ENCODE measurements at places on chromosomes 3 and 15.

- DNase-seq, result no peak
These were observed 55.5 kb downstream of the NSUN3 start for GRCh38 chr3:94118390-94118789.

DNA sequence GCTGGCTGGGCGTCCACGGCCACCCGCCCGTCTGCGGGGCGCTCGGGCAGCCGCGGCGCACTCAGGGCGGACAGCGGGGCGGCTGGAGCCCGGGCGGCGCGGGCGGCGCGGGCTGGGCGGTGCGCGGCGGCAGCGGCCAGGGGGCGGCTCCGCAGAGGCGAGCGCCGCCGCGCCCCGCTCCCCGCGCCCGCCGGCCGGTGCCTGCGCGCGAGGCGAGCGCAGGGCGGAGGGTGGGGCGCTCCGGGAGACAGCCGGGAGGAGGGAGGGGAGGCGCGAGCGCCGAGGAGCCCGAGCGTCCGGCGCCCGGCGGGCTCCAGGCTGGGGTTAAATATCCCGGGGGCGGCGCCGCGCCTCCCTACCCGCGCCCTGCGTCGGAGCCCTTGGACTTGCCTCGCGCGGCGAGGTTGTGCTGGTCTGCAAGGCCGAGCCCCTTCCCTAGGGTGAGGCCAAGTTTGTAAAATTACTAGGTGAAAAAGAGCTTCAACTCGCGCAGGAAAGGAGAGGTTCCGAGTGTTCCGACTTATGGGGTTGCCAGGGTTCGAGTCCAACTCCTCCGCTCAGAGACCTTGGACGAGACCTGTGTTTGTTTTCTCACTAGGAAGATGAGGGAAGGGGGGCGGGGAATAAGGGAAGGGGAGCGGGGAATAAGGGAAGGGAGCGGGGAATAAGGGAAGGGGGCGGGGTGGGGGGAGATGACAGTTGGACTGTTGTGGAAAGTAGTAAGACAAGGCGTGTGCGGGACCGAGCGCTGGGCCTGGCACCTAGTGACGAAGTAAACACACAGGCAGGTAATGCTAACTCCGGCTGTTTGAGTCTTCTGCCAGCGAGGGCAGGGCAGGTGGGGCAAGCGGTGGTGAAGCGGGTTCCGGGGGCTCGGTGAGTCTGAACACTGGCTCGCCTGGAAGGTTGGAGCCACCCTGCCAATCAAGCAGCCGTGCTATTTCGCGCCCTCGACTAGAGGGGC is at the start of gene TNFAIP8L3:
TSS of gene TNFAIP8L3 (minus strand) at position 301 of the 964 bp plus-strand sequence. CDS start 311 bp downstream, outside the sequence.
- DNase-seq, result no peak

GRCh38 chr15:88621789-88622604 is 857 bp downstream of the AEN start:
- no peak for DNase-seq

- DNase-seq, result no peak
These were observed 280.3 kb downstream of the ZPLD1 start for GRCh38 chr3:102715030-102715697.

DNA sequence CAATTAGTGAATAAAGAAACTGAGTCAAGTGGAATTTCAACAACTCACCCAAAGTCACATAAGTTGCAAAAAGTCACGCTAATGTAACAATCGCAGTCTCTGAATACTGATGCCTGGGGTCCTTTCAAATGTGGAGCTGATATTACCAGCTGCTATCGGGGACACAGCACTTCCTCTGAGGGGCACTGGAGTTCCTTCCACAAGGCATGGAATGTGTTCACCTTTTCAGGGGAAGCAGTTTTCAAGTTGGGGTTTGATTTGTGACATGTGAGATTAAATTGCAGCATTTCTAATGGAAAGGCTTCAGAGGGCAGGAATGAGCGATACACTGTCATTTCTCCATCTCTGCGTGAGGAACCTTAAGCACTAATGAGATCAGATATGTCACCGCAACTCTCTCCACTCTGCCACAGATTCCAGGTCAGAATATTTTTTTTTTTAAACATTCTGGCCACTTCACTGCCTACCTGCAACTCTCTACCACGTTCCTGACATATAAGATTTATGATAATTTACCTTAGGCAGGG is 807.2 kb upstream of the CFAP20DC start:
- no peak for DNase-seq

- no peak for DNase-seq
These were observed 40.0 kb upstream of the BHLHE40 start for GRCh38 chr3:4939276-4939675.

DNA sequence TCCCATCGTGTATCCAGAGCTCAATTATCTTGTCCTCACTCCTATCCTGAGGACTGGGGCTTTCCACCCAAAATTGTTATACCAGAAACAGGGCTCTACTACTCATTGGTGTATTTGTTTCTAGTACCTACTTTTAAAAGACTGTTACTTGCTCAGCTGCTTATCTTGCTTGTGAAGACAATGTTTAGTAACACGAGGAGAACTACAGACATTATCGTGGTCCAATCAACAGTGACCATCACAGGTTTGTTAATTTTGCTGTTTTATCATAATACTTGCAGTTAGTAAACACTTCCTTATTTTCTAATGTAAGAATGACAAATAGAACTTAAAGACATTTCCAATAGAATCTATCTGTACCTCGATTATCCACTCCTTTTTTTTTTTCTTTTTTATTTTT is 13.5 kb downstream of the LRCH3 start:
- DNase-seq, result no peak

DNA sequence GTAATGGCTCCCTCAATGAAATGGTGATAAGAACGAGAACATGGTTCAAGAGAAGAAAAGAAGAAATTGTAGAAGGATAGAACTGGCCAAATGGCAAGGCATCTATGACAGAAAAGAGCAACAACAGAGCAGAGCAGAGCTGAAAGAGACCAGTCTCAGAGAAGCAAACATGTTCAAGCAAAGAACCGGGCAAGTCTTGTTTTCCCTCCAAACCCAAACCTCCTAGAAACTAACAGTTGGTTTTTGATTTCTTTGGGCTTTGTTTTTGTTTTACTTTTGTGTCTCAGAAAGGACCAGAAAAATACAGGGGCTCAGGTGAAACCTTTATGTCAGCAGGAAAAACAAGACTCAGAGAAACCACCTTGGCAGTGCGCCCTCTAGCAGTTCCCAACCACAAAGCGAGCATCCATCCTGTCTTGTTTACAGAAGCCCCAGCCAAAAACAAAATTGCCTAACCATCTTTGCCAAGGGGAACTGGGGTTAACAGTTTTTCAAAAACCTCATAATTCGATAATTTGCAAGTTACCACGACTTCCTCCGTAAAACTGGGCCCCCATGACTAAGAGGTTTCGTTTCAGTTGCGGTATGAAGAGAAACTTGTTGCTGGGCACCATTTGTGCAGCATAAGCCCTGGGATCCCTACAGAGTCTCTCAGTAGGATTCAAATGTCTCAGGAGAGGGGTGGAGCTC is 159.2 kb upstream of the SLC24A5 start:
- DNase-seq, result peak; percentile 31

- DNase-seq, result no peak
These were observed 186.5 kb upstream of the PPP2R3A start for GRCh38 chr3:135779024-135779423.

GRCh38 chr3:176651622-176652021 is 545.7 kb downstream of the TBL1XR1 start:
- DNase-seq, result no peak

- peak; percentile 83 for DNase-seq
These were observed 194.3 kb downstream of the BCHE start for GRCh38 chr3:165642761-165643420.

DNA sequence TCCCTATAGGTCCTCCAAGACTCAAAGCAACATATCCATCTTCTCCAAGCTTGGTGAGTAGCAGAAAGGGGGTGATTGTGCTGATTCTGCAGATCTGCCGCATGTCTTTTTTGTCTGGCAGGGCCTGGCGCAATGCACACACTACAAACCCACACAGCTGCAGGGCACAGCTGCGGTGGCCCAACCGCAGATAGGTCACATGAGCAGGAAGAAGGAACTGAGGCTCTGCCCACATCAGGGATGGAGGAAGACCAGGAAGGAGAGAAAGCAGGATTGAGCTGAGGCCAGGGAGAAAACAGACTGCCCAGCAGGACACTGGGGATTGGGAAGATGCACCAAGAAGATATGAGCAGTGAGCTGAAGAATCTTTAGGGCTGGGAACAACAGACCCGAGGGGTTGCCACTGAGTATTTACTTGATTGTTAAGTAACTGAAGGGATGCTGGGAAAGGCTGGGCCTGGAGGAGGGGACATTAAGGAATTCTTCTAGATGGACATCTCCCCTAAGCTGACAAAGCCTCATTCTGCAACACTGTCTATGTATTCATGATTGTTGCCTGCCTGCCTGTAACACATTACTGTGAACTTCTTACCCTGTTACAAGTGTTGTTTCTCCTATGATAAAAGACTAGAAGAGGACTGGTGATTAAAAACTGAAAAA is 126.7 kb downstream of the MYLK start:
- peak; percentile 78 for DNase-seq

GRCh38 chr3:189737071-189737470 is 105.9 kb downstream of the TP63 start:
- DNase-seq, result no peak

DNA sequence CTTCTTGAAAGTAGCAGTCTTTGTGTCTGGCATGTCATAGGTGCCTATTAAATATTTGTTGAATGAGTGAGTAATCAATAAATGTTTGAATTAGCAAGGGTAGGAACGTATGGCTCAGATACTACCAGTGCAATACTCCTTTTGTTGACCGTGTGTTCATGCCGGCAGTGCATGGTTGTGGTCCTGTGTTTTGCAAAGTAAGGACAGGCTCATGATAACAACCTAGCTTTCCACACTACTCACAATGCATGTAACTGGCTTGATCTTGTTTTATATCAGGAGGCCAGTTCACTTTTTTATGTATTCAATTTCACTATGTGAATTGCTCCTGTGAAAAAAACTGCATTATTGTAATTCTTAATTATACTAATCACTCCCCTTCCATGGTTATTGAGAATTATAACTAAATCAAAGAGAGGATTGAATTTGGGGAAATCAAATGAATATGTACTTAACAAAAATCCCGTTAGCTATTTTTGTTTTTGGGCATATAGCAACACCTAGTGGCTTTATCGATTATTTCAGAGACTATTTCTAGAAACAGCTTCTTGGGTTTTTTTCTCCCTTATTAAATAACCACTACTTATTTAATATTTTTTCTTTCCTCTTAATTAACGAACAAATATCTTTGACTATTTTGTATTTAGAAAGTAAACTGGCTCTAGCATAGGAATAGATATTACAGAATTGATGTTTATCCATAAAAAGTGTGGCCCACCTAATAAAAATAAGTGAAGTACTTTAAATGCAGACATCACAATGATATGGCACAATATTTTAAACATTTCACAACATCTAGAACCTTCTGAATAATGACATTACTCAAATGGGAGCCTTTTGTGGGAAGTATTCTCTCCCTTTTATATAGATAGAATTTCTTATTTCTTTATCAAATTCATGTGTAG is 218.5 kb downstream of the BBX start:
- no peak for DNase-seq

DNA sequence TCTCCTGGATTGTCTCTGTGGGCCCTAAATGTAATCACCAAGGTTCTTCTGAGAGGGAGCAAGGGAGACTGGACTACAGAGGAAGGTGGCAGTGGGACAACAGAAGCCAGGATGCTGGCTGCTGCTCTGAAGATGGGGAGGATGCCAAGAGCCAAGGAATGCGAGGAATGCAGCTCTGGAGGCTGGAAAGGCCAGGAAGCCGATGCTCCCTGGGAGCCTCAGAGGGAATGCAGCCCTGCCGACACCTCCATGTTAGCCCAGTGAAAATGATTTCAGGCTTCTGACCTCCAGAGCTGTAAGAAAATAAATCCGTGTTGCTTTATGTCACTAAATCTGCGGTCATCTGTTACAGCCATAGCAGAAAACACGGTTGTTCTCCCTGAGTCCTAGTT is 44.1 kb downstream of the UMPS start:
- peak; percentile 63 for DNase-seq

DNA sequence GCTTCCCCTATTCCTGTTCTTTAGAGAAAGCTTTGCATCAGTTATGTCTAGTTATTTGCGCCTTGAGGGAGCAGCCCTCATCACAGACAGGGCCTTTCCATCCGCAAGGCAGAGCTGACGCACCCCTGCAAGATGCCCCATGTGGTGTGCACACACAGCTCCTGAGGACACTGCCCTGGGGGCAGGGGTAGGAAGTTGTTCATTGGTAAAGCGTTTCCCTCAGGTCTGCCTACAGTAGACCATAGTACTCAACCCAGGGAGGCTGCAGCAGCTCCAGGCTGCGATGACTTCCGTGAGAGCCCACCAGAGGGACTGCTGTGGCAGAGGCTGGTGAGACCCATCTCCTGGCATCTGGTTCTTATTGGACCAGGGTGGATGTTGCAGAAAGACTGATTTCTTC is 55.1 kb upstream of the PLXNA1 start:
- no peak for DNase-seq

GRCh38 chr15:68814596-68814995 is 6.1 kb downstream of the ANP32A start:
- DNase-seq, result no peak

- DNase-seq, result no peak
These were observed 9.4 kb downstream of the AKAP13 start for GRCh38 chr15:85389772-85390171.

- no peak for DNase-seq
These were observed 441.2 kb downstream of the ROBO1 start for GRCh38 chr3:79326642-79327041.

- peak; percentile 51 for DNase-seq
These were observed 123.8 kb downstream of the B3GALNT1 start for GRCh38 chr3:160981217-160981938.

GRCh38 chr15:60184579-60184978 is 180.5 kb downstream of the FOXB1 start:
- no peak for DNase-seq

GRCh38 chr3:51471775-51472652 is 27.8 kb downstream of the DCAF1 start:
- no peak for DNase-seq

DNA sequence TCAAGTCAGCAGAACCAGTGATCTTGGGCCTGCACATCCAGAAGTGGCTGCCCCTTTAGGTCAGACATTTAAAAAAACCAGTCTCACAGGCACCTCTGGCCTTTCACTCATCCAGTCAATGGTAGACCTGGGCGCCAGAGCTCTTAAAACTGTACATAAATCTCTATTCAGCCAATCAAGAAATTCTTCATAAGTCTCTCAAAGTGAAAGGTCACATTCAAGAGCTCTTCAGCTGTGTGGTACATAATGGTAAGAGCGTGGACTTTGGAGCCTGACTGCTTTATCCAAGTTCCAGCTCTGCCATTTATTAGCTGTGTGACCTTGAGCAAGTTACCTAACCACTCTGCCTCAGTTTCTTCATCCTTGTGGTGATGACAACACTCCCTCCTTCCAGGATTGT is 22.3 kb upstream of the MORF4L1 start:
- no peak for DNase-seq

GRCh38 chr3:175941352-175941751 is 1082.2 kb downstream of the NAALADL2 start:
- DNase-seq, result no peak

DNA sequence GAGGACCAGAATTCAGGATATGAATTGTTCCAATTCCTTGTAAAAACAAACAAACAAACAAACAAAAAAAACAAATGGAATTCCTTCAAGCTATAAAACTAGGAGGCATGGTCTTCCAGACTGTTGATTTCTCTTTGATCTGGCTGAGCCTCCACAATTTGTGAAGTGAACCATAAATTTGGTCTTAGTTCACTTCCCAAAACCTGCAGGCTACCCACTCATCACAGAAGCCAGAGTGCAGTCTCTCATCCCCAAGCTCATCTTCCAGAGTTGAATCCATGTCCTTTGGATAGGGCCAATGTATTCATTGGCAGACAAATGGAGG is 203.9 kb downstream of the DTWD1 start:
- DNase-seq, result no peak

GRCh38 chr3:114101101-114101500 is 44.6 kb downstream of the QTRT2 start:
- DNase-seq, result no peak

Data from femur (tissue), 1 donor.